ENCODE measurements at places on chromosomes 3 and 15.

- DNase-seq, result no peak
Observed at GRCh38 chr3:122006267-122006666, 15.8 kb downstream of the ILDR1 start.

DNA sequence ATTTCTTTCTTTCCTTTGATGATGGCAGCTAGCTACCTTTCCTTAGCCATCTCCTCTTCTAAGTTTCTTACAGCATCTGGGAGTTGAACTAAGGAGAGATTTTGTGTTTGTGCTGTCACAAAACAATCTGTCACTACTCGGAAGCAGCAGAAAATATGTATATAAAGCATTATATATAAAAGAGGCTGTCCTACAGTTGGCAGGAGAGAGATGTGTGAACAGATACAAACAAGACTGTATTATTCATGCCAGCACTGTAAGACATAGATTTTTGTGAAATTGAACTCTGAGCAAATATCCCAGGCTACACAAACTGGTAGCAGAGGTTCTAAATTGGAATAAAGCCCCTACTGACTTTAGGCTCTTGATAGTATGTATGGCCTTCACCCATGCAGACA lies 577.5 kb upstream of the NECTIN3 start:
- DNase-seq, result no peak

DNA sequence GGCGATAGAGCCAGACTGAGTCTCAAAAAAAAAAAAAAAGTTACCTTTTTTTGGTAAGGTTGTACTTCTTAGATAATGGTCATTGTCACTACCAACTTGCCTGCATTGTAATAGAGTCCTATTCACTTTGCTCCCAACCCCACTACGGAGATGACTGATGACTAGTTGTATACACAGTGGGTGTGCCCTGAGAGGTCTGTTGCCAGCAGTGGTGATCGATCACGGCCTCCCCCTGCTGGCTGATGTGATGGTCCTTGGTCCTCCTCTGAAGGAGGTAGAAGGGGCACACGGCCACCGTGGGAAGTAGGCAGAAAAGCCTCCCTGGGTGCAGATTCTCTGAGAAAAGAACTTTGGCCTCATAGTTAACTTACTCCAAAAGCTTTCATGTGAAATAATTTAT lies 10.7 kb downstream of the GCNT3 start:
- DNase-seq, result peak; percentile 66

DNA sequence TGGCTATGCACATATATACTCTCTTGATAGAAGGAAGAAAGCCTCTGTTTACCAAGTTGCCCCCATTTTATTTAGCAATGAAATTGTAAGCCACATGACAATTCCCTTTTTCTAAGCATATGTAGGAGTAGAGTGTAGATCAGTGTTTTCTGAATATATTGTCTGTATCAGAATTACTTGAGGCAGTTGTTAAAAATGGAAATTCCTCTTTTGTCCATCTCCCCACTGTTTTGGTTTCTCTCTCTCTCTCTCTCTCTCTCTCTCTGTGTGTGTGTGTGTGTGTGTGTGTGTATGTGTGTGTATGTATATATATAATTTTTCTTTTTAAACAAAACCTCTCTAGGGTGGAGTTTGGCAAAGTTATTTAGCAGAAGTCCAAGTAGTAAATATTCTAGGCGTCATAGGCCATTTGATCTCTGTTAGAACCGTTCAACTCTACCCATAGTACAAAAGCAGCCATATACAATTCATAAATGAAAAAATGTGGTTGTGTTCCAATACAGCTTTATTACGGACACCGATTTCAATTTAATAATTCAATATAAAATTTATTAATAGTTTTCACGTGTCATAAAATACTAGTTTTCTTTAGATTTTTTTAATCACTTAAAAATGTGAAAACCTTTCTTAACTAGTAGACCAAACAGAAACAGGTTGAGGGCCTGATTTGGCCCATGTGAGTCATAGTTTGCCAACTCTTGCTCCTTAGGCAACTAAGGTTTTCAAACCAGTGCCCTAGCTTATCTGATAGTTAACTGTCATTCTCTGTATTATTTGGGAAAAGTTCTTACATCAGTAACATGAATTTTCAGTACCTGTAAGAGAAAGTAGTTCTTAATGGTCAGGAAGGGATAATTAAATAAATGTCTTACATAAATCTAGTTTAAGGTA lies 39.8 kb downstream of the UBE2E1 start:
- no peak for DNase-seq

- no peak for DNase-seq
Observed at GRCh38 chr15:79849789-79850188, 47.0 kb downstream of the MTHFS start.

GRCh38 chr3:134066651-134067530 lies 37.2 kb upstream of the SLCO2A1 start:
- no peak for DNase-seq

GRCh38 chr3:16288664-16289063 lies 23.7 kb downstream of the OXNAD1 start:
- DNase-seq, result no peak

DNA sequence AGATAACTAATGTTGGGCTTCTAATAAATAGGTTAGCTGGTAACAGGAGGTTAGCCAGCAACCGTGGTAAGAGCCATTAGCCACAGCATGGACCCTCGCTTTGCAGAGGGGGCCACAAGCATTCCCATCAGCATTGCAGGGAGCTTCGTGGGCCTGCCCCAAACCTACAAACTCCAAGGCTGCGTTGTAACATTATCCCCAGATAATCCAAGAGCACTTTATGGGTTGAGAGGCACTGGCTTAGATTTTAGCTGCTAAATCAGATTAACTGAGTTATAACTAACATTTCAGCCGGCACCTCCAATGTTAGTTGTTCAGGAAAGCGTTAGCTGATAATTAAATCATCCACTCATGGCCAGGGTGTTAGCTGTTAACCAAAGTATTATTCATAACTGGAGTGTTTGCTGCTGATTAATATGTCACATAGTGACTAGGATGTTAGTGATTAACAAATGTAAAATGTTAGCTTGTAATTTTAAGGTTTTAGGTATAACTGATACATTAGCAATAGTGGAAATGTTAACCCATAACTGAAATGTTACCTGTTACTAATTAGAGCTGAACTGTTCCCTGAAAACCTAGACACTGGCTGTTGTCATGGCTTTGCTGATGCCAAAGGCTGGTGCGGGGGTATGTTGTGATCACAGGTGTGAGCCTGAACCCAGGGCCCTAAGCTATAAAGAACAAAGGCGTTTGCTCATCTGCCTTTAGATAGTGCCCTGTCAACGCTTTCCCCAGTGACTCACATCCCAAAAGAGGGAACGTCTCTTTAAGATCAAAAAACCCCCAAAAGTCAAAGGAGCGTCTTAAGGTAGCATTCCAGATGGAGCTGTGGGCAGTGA lies 56.2 kb downstream of the SLC6A6 start:
- no peak for DNase-seq

DNA sequence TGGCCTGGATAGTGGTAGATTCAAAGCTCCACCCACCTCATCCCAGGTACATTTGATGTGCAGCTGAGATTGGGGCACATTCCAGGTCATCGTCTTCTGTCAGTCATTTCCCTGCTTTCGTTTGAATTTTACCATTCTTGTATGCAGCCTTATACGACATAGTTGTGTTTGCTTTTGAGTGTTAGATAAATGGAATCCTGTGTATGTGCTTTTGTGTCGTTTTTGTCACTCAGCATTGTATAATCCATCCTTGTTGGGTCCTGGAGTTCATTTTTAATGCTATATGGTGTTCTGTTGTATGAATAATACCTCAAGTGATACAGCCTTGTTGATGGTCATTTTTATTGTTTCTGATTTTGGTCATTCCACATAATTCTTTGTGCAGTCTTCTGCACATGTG lies 7.3 kb downstream of the RCCD1 start:
- no peak for DNase-seq

DNA sequence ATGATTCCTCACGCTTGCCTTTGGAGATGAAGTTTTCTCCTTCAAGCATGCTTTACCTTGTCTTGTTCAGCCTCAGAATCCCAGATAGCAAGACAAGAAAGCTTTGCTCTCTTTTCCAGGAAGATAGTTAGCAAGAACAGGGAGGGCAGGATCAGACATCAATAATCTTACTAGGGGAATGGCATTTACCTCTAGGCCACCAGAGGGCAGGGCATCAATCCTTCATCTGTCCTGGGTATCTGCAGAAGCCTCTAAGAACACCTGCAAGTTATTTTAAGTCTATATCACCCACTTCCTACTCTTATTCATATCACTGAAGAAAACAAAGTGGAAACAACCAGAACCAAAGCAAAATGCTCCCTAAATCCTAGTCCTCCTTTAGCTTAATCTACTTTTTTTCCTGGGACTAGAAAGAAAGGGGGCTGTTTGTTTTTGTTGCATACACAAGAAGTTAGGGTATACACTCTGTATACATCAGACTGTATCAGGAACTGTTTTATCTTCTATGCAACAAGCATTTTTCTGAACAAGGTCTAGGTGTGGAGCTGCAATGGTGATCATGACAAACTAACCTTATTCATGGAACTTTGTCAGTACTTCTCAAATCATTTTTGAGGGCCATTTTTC lies 862.5 kb downstream of the CADM2 start:
- no peak for DNase-seq

GRCh38 chr15:72057548-72058091 lies 60.3 kb downstream of the MYO9A start:
- no peak for DNase-seq

- DNase-seq, result peak; percentile 89
Observed at GRCh38 chr15:38696109-38696727, 131.6 kb upstream of the RASGRP1 start.

GRCh38 chr15:70140543-70141375 lies 43.0 kb upstream of the TLE3 start:
- peak; percentile 77 for DNase-seq

DNA sequence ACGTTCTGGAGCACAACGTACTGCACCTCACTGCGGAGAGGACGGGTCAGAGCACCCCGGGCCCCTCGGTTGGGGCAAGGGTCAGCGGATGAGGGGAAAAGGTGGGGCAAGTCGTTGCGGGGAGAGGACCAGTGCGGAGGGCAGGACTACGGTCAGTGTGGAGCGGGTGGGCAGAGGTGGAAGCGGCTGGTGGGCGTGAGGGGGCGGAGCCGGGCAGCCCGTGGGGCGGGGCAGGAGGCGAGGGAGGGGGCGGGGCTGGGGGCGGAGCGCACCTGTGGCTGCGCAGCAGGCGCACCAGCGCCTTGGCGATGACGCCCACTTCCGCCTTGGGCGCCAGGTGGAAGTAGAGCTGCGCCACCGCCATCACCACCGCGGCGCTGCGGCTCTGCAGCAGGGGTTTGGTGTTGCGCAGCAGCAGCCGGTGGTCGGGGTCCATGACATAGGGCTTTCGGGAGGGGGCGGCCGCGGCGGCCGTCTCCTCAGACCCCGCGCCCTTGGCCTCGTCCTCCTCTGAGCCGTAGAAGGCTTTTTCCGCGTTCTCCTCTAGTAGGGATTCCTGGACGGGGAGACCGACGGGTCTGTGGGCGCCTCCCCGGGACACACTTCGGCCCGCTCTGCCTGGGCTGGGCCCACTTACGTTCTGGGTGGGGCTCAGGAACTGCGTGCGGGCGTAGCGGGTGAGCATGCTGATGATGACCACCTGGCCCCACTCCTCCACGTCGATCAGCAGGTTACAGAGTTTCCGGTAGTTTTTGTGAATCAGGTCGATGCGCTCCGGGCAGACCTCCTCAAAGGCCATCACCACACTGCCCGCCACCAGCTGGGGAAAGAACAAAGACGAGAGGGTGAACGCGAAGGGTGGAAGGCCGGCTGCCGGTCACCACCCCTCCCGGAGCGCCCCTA lies 29.2 kb downstream of the AP3B2 start:
- DNase-seq, result peak; percentile 92

All from activated effector memory CD4-positive, alpha-beta T cell treated with anti-CD3 and anti-CD28 coated beads, Interleukin-2, amount 50 U/mL, for 16 hours (primary cell).